ENCODE measurements at places on chromosomes 5 and 9.

GRCh38 chr5:118043531-118043930 is 944.8 kb downstream of the DTWD2 start:
- DNase-seq, result no peak

DNA sequence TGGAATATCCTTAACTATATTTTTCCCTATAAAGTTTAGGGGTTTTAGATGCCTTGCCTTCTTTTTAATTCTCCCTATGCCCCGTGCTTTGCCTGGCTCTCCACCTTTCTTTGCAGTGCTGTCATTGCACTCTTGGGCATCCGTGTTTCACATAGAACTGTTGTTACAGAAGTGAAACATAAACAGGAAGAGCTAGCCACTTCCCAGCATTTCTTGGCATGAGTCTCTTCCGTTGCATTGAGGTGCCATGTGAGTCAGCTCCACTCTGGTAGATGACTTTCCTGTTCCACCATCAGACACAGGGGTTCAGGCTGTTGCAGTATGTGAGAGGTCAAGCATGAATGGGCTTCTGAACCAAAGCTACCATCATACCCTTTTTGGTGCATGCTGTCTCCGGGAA is 73.4 kb downstream of the ANGPTL2 start:
- DNase-seq, result no peak

- no peak for DNase-seq
These were observed 27.9 kb downstream of the FBXW11 start for GRCh38 chr5:171978519-171978918.

- DNase-seq, result no peak
These were observed 15.2 kb upstream of the FBLL1 start for GRCh38 chr5:168513861-168514428.

- no peak for DNase-seq
These were observed 375.1 kb upstream of the ST8SIA4 start for GRCh38 chr5:101278011-101278687.

- DNase-seq, result no peak
These were observed 247.6 kb downstream of the COX7C start for GRCh38 chr5:86865256-86865785.

GRCh38 chr9:107214381-107214780 is 68.7 kb upstream of the RAD23B start:
- DNase-seq, result no peak

DNA sequence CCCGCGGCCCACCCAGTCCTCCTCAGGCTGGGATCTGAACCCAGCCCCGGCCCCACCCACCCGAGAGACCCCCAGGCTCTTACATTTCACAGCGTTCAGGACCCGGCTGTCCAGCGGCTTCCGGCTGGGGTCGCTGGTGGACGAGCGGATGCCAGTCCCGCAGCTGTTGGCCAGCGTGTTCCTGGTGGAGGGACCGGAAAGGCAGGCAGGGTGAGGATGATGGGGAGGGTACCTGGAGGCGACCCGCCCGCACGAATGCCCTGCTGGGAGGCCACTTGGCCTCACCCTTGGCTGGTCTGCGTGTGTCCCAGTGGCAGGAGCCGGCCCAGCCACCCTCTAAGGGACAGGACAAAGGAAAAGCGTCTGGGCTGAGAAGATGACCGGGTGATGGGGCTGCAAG is 51.9 kb upstream of the UBAC1 start:
- DNase-seq, result no peak

DNA sequence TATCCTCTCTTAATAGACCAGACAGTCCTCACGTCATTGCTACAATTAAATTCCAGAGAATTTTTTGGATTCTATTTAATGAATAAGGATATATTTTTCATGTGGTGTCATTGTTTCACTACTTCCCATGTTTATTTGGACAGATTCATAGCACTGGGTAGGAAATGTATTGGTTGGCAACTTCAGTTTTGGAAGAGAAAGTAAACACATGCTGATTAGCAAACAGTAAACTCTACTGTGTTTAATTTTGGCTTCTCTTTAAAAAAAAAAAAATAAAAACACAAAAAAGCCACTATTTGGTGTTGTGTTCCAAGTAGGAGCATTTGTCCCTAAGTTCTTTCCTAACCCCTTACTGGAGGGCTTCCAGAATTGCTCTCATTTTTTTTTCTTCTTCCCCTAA is 77.3 kb downstream of the NFIB start:
- no peak for DNase-seq

GRCh38 chr5:75279321-75279720 is 42.6 kb upstream of the ANKRD31 start:
- DNase-seq, result no peak

GRCh38 chr9:7828334-7828733 is 28.8 kb upstream of the DMAC1 start:
- no peak for DNase-seq

DNA sequence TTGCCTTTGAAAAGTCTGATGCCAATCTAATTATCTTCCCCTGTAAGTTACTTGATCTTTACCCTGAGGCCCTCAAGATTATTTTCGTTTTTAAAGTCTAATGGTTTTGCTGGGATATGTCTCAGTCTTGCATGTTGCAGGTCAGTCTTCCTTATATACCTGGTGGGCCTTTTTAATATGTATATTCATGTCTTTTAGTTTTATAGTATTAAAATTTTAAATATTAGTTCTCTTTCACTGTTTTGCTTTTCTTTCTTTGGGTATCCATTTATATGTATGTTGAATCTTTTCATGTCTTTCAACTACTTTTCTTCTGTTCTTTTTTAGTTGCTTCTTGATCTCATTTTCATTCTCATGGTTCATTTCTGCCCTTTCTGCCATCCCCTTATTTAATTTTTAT is 68.9 kb downstream of the HSD17B4 start:
- no peak for DNase-seq

- DNase-seq, result no peak
These were observed 247.1 kb downstream of the NFIB start for GRCh38 chr9:14066831-14067230.

- no peak for DNase-seq
These were observed 2.6 kb downstream of the HMMR start for GRCh38 chr5:163463063-163463435.

GRCh38 chr9:137149942-137150616 is 11.1 kb downstream of the GRIN1 start:
- DNase-seq, result no peak

DNA sequence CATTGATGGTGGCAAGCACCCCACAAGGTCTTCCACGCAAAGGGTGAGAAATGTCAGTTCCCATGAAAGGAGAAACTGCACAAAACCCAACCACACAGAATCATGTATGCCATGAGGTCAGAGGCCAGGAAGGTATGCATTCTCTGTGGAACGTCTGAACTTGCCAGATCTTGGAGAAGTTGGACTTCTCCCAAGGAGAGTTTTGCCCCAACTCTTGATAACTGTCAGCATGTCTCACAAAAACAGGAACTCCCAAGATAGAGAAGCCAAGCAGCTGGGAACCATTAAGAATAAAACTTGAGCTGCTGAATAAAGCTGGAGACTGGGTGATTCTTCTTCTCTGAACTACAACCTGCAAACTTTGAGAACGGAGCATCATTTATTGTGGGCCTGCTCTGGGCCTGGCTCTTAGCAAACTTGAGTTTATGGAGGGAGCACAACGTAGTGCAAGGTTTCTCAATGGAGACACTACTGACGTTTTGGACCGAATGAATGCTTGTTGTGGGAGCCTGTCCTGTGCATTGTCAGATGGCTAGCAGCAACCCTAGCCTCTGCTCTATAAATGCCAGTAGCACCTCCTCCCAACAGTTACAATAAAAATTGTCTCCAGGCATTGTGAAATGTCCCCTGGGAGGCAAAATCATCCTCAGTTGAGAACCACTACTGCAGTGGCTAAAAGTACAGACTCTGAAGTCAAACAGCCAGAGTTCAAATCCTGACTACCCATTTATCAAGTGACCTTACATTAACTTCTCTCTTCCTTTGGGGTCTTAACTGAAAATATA is 193.5 kb downstream of the ACTL7B start:
- no peak for DNase-seq

- no peak for DNase-seq
These were observed 594.7 kb upstream of the WWC1 start for GRCh38 chr5:167696558-167697314.

- DNase-seq, result no peak
These were observed 684.0 kb upstream of the ACO1 start for GRCh38 chr9:31700252-31701045.

- no peak for DNase-seq
These were observed 135.7 kb upstream of the PHYKPL start for GRCh38 chr5:178368274-178368673.

DNA sequence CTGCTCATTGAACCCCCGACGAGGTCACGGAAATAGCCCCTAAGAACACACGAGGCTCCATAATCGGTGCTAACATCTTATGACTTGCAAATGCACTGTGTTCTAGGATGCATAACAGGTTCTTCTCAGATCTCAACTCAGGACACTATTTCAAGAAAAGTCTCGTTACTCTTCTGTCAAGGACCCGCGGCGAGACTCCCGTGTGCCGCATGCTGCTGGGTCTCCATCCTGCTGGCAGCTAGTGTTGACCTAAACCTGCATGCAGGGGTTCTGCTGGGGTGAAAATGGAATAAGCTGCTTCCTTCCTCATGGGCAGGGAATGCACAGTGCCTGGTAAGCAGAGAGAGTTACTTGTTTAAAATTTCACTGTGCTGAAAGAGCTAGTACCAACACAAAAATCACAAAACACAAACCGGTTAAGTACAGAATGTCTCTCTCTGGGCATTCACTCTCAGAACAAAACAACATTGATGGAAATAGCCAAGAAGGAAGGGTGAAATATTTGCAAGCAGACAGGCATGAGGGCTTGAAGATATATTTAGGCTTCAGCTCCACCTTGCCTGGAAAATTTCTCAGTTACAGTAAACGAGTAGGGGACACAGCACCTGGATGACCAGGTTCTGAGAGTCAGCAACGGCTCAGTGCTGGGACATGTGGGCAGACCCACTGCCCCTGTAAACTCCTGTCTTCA is 416.5 kb downstream of the GADD45G start:
- no peak for DNase-seq

GRCh38 chr5:172757394-172758010 is 13.5 kb downstream of the DUSP1 start:
- no peak for DNase-seq

- DNase-seq, result no peak
These were observed 9.2 kb downstream of the ENC1 start for GRCh38 chr5:74631081-74631953.

DNA sequence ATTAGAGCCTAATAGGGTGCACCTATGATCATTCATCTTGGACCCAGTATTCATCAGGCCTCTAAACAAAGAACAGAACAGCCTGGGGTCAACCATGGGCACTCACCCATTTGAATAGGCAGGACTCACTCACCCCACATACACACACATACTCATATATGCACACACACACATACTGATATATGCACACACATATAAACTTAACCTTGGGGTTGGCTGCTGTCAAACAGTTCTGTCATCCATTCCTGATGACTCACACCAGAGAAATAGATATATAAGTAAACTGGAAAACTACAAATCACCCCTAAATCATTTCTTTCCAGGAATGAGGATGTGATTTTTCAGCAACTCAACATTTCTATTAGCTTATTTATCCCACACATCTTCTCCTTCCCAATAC is 51.3 kb downstream of the ARL15 start:
- DNase-seq, result no peak

DNA sequence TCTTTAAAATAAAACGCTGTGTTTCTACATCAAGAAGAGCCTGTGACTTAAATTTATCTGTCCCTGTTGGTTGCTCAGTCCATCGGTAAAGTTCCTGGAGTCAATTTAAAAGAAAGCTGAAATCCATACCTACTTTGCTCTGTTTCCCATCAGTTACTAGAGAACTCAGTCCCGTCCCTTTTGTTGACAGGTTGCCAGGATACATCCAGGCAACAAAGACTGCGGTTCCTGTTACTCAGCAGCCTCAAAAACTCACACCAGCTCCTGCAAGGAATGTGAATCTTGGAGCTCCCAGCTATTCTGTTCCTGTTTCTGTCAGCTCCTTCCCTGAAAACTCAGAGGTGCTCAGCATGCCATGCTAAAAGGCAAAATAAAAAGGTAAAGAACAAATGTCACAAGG is at the start of gene ZNF474:
ZNF474 (plus strand) TSS at position 241 of the 400 bp plus-strand sequence. CDS start 22,445 bp downstream, outside the sequence.
- no peak for DNase-seq

GRCh38 chr5:43780586-43780985 is 177.6 kb downstream of the NNT start:
- no peak for DNase-seq

DNA sequence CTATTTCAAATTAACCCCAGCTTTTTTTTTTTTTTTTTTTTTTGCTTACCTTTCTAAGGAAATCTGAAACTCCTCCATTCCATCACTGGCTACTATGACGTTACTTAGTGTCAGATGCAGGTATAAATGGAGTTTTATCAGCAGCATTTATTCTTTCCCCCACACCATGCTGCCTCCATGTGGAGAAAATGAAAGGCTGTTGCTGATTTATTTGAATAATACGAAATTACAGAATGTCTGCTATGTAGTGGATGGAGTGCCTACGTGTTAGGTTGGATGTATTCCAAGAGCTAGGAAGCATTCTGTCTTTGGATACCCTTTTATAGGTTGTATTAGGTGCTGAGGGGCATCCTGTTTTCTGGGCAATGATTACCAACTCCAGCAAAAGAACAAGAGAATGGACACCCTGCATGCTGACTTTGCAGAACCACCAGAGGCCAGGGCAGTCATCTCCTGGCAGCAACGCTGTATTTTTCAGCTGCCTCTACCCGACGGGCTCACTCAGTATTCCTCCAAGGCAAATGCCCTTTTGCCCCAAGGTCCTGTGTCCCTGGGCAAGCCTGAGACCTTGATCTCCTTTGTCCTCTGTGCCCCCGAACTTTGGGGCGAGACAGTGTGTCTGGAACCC is 199.5 kb downstream of the ALDH1A1 start:
- no peak for DNase-seq
